ENCODE measurements at places on chromosomes 2 and 18.

DNA sequence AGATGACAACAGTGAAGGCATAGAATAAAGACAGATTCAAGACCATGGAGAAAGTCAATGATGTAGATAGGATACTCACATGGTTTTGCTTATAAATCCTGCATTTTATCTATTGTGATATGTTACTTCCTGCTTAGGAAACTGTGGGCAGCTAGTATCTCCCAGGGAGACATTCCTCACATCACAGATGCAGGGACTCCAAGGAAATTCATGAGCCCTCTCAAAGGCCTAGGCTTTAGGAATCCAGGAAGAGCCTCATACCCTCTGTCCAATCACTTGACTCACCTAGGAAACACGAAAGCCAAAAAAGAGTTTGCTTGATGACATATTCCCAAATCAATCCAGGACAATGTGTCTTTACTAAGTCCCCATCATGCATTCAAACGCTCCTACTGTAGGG lies 247.8 kb upstream of the KLHL29 start:
- DNase-seq: no peak

DNA sequence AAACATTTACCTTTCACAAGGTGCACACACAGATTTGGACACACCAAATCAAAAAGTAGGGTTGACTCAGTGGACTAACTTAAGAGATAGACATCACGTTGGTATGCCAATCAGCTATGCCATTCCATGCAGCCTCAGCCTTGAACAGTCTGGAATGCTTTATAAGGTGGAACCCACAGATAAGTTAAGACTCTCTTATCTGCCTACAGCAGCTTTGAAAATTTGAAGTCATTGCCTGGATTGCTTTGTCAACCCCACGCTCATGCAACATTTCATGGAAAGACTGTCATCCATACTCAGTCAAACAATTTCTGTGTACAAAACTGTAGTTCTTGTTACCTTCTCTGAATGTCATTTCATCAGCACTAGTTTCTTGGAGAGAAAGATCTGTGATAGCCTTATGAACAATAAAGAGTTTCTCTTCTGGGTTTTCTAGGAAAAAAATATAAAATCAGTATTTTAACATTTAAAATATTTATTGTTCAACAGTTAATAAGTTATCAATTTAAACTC lies 1.2 kb downstream of the ERMN start:
- no peak for DNase-seq

DNA sequence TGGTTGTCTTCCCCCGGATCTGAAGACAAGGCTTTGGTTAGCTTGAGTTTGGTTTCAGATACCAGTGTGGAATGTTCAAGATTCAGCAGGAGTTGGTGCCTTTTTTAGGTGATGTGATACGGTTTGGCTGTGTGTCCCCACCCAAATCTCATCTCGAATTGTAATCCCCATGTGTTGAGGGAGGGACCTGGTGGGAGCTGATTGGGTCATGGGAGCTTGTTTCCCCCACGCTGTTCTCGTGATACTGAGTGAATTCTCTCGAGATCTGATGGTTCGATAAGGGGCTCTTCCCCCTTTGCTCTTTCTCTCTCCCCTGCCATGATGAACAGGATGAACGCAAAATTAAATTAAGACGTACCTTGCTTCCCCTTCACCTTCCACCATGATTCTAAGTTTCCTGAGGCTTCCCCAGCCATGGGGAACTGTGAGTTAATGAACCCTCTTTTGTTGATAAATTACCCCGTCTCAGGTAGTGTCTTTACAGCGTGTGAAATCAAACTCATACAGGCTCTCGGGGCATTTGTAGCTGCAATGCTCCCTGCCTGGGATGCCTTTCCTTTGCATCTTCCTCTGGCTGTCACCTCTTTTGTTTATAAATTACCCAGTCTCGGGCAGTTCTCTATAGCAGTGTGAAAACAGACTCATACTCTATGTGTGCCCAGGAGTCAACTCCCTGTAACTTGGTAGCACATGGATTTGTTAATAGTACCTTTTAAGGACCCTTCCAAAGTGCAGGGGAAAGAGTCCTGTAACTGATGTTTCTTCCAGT lies 21.3 kb downstream of the PDCD1 start:
- DNase-seq: no peak

GRCh38 chr18:80171054-80171872 lies 62.2 kb downstream of the ADNP2 start:
- peak; percentile 49 for DNase-seq

DNA sequence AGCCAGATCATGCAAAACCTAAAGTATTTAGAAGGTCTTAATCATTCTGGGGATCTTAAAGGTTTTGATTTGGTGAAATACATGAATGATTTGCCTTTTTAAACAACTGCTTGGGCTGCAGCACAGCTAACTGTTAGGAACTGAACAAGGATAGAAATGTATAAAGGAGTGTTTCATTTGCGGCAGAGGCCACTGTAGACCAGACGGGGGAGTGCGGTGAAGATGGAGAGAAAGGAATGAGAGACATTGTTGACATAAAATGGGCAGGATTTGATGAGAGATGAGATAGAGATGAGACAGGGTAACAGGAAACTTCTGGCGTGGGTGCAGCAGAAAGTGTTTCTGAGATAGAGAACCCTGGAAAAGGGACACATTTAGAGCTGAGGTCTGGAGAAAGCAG lies 308.1 kb downstream of the TMX3 start:
- no peak for DNase-seq
